Thyroid gland (tissue), 4 donors: ENCODE measurements at places on chromosomes 13 and 19. TPM values are rescaled to one million over a fixed set of nuclear protein-coding genes. Genes with fewer than 3 reads are reported as not detected.

DNA sequence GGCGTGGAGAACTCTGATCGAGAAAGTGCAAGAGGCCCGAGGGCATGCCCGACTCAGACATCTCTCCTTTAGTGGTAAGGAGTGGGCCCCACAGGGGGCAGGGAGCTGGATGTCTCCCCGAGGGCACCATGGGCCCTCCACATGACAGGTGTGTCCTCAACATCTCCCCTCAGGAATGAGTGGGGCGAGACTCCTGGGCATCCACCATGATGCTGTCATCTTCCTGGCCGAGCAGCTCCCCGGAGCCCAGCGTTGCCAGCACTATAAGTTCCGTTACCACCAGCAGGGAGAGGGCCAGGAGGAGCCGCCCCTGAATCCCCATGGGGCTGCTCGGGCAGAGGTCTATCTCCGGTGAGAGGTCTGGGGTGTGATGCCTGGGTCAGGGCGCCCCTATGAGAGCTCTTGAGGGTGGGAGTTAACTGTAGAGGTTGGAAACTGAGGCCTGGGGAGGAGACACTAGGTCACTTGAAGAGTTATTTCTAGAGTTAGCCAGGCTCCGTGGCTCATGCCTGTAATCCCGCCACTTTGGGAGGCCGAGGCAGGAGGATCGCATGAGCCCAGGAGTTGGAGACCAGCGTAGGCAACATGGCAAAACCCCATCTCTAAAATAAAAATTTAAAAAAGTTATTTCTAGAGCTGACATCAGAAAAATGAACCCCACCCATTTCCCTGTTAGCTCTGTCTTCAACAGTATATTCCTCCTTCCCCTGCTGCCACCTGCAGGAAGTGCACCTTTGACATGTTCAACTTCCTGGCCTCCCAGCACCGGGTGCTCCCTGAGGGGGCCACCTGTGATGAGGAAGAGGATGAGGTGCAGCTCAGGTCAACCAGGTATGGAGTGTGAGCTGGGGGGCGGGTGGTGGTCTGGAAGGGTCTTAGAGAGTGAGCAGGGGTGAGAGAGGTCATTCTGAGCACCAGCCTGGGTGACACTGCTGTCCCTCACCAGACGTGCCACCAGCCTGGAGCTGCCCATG lies 5.1 kb downstream of the IGFLR1 start:
- no peak overlapping the region for H3K4me3 ChIP-seq
- DNase-seq, result no peak
- H3K27me3 ChIP-seq, result no peaks in the 10 kb centered on the region
- H3K4me1 ChIP-seq, result peaks cover 15% of the 10 kb centered on the region
- H3K27ac ChIP-seq, result no peak overlapping the region

GRCh38 chr19:18301718-18302111 lies 20.3 kb upstream of the JUND start:
- no peak for DNase-seq
- peak overlapping the region; percentile 66 for H3K27ac ChIP-seq
- no peaks in the 10 kb centered on the region for H3K27me3 ChIP-seq
- no peak overlapping the region for H3K4me3 ChIP-seq
- no peaks in the 10 kb centered on the region for H3K36me3 ChIP-seq
- peaks cover 67% of the 10 kb centered on the region for H3K4me1 ChIP-seq

The ERFL gene
- total RNA-seq, result 0.24 TPM

- no peaks in the 10 kb centered on the region for H3K4me1 ChIP-seq
- no peaks in the 10 kb centered on the region for H3K27me3 ChIP-seq
- no peak overlapping the region for H3K27ac ChIP-seq
- no peak overlapping the region for H3K4me3 ChIP-seq
- no peaks in the 10 kb centered on the region for H3K36me3 ChIP-seq
- DNase-seq, result no peak
Observed at GRCh38 chr13:106699311-106699710, 131.4 kb upstream of the ARGLU1 start.

DNA sequence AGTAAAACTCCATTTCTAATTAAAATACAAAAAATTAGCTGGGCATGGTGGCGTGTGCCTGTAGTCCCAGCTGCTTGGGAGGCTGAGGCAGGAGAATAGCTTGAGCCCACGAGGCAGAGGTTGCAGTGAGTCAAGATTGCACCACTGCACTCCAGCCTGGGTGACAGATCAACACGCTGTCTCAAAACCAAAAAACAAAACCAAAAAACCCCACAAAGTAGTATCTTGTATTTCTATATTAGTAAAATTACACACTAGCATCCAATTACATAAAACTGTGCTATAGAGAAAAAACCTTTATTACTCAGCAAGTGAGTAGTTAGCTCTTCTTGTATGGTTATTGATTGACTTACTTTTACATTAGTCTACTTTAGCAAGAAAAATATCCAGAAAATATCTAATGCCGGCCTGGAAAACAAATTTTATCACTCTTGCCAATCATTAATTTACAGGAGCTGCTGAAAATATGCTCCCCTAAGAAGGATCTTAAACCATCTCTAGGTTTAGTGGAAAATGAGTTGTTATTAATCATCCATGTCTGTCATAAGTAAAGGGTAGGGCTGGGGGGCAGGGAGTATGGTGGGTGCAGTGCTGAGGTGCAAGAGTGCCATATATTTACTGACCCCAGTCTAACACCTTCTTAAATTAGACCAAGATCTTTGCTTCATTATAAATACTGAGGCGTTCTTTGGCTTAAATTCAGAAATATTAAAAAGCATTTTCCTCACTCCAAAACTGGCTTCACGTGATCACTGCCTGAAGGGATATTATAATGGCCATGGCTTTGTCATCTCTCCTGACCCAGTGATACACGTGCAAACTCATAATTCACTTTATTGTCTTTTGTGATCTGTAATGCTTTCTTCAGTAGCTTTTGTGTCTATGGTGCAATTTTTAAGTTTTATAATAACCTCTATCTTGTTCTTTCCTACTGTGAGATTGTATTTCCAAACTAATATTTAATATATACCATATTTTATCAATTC lies 44.1 kb downstream of the UBL3 start:
- no peak overlapping the region for H3K4me3 ChIP-seq
- no peak for DNase-seq
- no peak overlapping the region for H3K27ac ChIP-seq
- H3K4me1 ChIP-seq, result peaks cover 47% of the 10 kb centered on the region
- no peaks in the 10 kb centered on the region for H3K27me3 ChIP-seq
- H3K36me3 ChIP-seq, result no peaks in the 10 kb centered on the region

The CYP4F3 gene
- total RNA-seq, result 0.59 TPM

The PTPRH gene
- 2.6 TPM for total RNA-seq

The S1PR4 gene
- 5.4 TPM for total RNA-seq

GRCh38 chr19:11452620-11453310 lies 17.3 kb downstream of the PRKCSH start:
- DNase-seq, result no peak
- H3K4me1 ChIP-seq, result no peaks in the 10 kb centered on the region
- no peaks in the 10 kb centered on the region for H3K27me3 ChIP-seq
- H3K4me3 ChIP-seq, result no peak overlapping the region
- no peak overlapping the region for H3K27ac ChIP-seq
- peaks cover 21% of the 10 kb centered on the region for H3K36me3 ChIP-seq

The DGKH gene
- 7.9 TPM for total RNA-seq

The KCNN4 gene
- total RNA-seq, result 0.29 TPM

The RAB3D gene
- 30.3 TPM for total RNA-seq

DNA sequence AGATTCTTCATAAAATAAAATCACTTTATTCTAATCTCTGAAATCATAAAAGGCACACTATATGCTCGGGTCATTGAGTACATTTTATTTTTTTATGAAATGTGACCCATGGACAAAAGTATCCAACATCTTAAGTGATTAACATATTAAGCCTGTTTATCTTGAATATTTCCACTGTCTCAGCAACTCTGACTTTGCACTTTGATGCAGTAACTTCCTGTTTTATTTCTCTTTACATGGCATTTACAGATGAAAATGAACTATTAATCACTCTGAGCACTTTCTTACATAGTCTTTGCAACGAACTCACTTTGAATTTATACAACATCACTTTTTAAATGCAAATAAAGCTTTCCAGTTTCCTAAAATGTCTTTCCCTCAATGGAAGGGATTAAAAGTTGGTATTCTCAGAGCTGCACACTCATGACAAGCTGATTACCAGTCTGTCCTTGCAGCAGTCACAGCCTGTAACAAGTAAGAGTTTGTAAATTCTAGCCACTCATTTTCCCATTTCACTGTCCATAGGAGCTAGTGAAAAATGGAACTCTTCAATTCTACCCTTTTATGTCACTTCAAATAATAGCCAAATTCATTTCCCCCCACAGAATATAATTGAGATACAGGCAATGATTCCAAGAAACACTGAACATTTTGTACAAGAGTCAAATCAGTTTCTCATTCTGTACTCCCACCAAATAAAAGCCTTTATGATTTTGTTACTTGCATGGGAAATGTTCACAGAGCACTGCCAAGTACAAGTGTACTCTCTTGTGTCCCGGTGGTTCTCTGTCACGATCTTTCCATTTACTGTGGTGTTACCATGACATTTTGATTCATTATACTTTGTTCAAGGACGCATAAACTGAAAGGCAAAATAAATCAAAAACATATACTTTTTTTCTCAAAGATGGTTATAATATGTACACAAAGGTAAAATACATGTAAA lies 1968.9 kb downstream of the PCDH9 start:
- H3K27ac ChIP-seq, result no peak overlapping the region
- DNase-seq, result no peak
- no peaks in the 10 kb centered on the region for H3K4me1 ChIP-seq
- no peaks in the 10 kb centered on the region for H3K27me3 ChIP-seq
- H3K36me3 ChIP-seq, result no peaks in the 10 kb centered on the region

GRCh38 chr13:110312339-110313031 lies 5.4 kb downstream of the COL4A2 start:
- peaks cover 82% of the 10 kb centered on the region for H3K4me1 ChIP-seq
- no peak for DNase-seq
- H3K27me3 ChIP-seq, result no peaks in the 10 kb centered on the region
- no peak overlapping the region for H3K4me3 ChIP-seq

DNA sequence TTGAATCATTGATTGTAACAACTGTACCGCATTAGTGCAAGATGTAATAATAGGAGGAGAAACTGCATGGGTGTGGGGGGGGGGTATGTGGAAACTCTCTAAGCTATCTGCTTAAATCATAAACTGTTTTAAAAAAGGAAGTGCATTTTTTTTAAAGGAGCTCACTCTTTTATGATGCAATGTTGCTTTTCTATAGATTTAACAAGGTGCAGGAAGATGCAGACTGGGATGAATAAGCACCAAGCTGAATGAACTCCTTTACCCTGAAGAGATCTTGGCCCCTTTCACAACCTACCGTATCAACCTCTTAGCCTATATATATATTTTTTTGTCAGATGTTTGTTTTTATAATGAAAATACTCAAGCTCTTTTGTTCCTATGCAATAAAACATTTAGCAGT lies 95.9 kb downstream of the AKAP11 start:
- H3K4me3 ChIP-seq, result no peak overlapping the region
- no peaks in the 10 kb centered on the region for H3K27me3 ChIP-seq

DNA sequence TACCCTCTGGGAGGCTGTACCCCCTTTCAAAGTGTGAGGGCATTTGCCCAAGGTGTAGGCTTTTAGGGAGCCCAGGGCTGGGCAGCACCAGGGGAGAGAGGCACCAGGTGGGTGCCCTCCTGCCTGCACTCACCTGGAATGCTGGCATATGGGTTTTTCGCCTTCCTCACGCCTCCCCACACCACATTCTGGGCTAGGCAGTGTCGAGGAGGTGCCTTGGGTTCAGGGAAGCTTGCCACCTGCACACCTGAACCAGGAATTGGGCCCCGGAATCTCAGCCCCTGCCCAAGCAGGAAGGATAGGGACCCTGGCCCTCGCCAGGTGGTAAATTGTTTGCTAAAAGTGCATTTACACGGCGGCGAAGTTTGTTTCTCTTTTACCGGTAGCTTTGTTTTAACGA lies 5.1 kb upstream of the TSHZ3 start:
- no peak overlapping the region for H3K4me3 ChIP-seq
- H3K36me3 ChIP-seq, result no peaks in the 10 kb centered on the region
- no peaks in the 10 kb centered on the region for H3K27me3 ChIP-seq
- H3K4me1 ChIP-seq, result peaks cover 15% of the 10 kb centered on the region

The PLPP2 gene
- total RNA-seq, result 6.7 TPM

- no peak overlapping the region for H3K4me3 ChIP-seq
- H3K27me3 ChIP-seq, result no peaks in the 10 kb centered on the region
- DNase-seq, result no peak
- peak overlapping the region; percentile 57 for H3K27ac ChIP-seq
- peaks cover 30% of the 10 kb centered on the region for H3K36me3 ChIP-seq
- peaks cover 11% of the 10 kb centered on the region for H3K4me1 ChIP-seq
Observed at GRCh38 chr19:11165486-11166030, 10.0 kb upstream of the SPC24 start.

GRCh38 chr13:44110091-44110621 lies 230.5 kb downstream of the LACC1 start:
- peaks cover 29% of the 10 kb centered on the region for H3K4me1 ChIP-seq
- H3K27ac ChIP-seq, result no peak overlapping the region
- H3K36me3 ChIP-seq, result no peaks in the 10 kb centered on the region
- no peak for DNase-seq
- H3K27me3 ChIP-seq, result no peaks in the 10 kb centered on the region

DNA sequence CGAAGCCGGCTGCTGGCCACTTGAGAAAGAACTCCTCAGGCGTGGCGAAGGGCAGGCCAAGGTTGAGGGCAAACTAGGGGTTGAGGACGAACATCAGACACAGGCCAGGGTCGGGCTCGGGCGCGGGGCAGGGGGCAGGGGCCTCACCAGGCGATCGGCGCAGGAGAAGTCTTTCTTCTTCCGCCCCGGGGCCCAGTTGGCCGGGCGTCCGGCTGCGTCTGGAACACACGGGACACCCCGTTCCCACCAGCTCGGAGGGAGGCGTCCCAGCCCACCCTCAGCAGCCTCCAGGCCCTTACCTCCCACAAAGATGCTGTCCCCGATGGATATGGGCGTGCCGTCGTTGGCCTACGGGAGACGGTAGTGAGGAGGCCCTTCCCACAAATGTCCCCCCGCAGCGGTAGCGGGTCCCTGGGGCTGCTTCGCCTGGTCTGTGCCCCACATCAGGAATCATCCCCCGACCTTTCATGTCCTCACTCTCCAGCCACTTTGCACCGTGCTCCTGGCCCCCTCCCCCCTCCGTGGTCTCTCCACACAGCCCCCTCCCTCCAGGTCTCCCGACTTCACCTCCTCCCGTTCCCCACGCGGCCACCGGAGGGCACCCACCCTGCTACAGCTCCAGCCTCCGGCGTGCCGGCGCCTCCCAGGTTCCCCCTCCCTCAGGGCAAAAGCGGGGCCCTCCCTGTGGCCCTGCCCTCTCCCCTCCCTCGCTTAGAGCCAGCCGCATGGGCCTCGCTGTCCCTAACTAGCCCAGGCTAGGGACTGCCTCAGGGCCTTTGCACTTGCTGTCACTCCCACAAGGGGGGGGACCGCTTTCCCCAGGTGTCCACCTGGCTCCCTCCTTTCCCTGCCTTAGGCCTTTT lies 4.8 kb downstream of the PNKP start:
- no peaks in the 10 kb centered on the region for H3K27me3 ChIP-seq
- H3K27ac ChIP-seq, result no peak overlapping the region
- peaks cover 24% of the 10 kb centered on the region for H3K36me3 ChIP-seq
- peak; percentile 44 for DNase-seq
- no peak overlapping the region for H3K4me3 ChIP-seq

DNA sequence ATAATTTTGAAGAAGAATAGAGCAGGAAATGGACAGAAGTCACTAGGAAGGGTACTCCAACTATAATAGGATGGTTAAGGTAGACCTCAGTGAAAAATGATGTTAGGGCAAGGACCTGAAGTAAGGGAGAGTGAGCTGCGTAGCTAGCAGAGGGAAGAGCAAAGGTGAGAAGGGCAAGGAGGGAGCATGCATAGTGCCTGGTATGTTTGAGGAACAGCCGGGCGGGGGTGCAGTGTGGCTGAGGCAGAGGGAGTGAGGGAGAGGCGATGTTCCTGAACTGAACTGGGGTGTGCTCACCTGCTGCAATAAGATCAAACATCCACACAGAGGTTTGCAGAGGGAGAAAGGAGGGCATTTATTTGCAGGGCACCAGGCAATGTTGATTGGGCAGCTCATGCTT lies 110.4 kb downstream of the DNAJC15 start:
- H3K27me3 ChIP-seq, result no peaks in the 10 kb centered on the region
- no peaks in the 10 kb centered on the region for H3K4me1 ChIP-seq
- H3K4me3 ChIP-seq, result no peak overlapping the region
- H3K27ac ChIP-seq, result no peak overlapping the region
- no peak for DNase-seq

The FSTL3 gene
- 73.4 TPM for total RNA-seq
